ENCODE measurements at places on chromosomes 2 and 18. TPM values are rescaled to one million over a fixed set of nuclear protein-coding genes. Genes with fewer than 3 reads are reported as not detected.

DNA sequence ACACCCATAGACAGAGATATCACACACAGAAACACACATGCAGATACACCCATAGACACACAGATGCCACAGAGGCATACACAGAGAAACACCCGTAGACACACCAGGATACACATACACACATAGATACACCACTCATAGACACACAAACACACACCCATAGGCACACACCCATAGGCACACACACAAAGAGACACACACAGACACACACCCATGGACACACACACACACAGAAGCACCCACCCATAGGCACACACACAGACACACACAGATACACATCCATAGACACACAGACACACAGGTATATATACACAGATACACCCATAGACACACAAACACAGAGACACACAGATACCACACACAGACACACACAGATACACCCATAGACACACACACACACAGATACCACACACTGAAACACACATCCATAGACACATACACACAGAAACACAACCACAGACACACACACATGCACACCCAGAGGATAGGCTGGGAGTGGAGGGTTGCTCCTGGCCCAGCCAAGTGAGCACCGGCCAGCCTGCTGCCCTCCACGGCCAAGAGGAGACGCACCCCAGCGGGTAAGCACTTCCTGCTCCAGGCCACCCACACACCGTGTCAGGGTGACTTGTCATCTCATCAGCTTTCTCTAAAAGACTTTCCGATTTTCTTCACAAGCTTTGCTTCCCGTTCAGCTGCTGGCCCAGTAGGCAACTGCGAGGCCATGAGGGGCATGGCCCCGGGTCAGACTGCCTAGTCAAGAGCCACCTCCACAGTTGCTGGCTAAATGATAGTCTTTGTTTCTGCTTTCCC, 14.1 kb upstream of the CNNM3 start:
- DNase-seq = peak; percentile 32

- no peak for DNase-seq
These were observed 1089.3 kb upstream of the CELF4 start for GRCh38 chr18:38654946-38655345.

DNA sequence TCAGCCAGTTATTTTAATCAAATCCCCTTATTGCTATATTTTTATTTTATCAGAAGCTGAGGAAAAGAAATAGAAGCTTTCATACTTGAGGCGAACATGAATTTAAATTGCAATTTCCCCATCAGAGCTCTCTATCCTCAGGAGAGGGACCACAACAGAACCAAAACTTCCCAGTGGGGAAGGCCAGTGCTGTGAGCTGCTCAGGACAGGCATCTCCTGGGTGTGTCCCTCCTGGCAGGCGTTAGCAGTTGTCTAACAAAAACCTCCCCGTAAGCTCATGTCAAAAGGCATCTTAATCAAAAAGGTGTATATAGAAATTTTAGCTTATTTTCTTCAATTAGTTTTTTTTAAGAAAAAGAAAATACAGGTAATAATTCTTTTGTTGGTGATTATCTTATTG, 93.0 kb downstream of the PID1 start:
- no peak for DNase-seq

DNA sequence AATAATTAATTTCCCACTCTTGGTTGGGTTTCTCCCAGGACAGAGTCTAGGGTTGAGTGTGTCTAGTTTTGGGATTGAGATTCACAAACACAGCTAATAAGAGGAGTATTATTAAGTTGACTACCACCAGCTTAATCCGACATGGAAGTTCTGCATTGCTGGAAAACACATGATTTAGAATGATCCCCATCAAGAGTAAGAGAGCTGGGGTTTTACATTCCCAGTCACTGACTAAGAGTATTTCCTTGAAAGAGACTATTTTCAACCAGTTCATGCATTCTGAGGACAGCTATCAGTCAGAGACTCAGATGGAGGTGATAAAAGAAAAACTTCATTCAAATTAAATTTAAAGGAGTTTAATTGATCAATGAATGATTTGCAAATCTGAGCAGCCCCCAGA, 334.6 kb upstream of the LRATD1 start:
- DNase-seq = no peak

DNA sequence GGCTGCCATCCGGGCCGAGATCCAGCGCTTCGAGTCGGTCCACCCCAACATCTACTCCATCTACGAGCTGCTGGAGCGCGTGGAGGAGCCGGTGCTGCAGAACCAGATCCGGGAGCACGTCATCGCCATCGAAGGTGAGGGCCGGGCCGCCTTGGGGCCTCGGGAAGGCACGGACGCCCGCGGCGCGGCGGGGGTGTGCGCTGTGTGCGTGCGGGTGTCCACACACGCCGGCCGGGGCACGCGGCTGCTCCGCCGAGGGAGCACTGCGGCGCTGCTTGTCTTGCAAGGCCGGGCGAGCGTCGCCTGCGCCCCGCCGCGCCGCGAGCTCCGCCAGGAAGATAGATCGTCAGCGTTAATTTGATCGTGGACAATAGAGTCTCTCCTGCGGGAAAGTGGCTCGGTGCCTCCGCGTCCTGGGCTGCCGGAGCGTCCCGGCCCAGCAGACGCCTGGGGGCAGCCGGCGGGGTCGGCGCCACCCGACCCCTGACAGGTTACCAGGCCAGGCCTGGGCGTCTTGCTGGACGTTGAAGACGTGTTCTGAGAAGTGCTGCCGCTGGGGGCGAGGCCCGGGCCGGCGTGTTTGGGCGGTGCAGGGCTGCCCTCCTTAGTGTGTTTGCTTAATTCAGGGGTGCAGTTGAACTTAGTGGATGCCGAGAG, 1.0 kb downstream of the AGAP1 start:
- DNase-seq = no peak

DNA sequence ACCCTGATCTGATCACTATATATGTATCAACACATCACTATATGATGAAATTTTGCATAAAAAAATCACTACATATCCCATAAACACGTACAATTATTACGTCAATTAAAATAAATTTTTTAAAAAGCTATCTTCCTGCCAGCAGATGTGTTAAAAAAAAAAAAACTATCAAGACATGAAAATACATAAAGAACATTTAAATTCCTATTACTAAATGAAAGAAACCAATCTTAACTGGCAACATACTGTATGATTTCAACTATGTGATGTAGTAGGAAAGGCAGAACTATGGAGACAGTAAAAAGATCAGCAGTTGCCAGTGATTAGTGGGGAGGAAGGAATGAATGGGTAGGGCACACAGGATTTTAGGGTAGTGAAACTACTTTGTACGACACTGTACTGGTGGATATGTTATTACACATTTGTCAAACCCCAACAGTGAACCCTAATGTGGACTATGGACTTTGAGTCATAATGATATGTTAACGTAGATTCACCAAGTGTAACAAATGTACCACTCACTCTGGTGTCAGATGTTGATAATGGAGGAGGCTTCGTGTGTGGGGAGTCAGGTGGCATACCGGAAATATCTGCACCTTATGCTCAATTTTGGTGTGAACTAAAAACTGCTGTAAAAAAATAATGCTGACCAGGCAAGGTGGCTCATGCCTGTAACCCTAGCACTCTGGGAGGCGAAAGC, 27.4 kb downstream of the USP34 start:
- no peak for DNase-seq

DNA sequence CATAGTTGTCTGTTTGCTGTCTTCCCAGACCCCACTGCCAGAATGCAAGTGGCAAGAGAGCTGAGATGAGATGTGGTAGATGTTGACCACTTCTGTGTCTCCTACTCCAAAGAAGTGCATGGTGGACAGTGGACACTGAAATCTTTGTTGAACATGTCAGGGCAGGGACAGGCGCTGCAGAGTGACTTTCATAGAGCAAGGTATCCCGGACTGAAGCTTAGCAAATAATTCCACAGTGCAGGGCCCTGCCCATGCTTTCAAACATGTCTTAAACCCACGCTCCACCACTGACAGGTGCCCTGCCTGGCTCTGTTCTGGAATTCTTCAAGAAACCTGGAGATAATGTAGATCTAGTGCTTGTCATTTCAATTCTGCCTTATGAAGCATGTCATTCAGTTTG, 470.5 kb upstream of the ID2 start:
- no peak for DNase-seq

GRCh38 chr2:8479298-8479697, 202.6 kb upstream of the ID2 start:
- no peak for DNase-seq

DNA sequence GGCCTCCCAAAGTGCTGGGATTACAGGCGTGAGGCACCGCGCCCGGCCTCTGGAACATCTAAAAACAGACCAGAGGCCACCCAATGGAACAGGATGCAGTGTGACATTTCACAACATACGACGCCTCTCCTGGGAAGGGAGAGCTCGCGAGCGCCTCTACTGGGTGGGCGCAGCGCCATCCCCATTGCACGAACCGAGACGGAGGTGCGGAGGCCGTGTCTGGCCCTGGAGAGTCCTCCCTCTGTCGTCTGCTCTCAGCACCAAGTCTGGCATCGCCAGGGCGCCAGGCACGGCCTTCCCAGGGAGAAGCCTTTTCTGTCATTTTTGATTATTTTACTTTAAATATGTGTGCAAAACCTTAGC, 9.4 kb upstream of the GBX2 start:
- no peak for DNase-seq

DNA sequence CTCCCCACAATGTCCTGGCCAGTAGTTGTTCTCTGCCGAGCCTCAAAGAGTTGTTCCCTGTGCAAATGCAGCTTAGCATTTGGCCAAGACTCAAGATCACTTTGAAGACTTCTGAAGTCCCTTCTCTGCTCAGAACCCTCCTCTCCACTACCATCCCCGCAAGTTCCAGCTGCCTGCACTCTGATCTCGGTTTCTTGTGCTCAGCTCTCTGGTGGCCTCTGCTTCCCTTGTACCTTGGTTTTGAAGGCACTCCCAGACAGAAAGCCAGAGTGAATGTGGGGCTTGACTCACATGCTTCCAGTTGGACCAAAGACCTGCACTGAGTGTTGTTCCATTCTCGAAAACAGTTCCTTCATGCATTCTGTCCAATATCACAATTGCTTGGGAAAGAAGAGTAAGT, 28.6 kb downstream of the CRACDL start:
- no peak for DNase-seq

DNA sequence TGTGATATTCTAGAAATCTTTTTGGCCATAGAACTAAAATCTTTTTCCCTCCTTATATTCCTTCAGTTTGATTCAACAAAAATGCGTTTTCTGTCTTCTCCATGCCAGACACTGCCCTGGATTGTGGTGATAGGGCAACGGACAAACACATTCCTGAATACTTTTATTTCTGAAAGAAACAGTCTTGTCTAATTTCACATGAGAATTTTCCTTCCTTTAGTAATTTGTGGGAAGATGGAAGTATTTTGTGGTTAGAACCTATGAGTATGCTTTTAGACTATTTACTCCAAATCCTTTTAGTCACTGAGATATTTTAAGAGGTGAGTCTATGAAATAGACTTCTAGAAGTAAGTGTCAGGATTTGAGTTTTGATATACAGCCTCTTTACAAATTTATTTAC, 49.6 kb downstream of the COL5A2 start:
- DNase-seq = no peak

DNA sequence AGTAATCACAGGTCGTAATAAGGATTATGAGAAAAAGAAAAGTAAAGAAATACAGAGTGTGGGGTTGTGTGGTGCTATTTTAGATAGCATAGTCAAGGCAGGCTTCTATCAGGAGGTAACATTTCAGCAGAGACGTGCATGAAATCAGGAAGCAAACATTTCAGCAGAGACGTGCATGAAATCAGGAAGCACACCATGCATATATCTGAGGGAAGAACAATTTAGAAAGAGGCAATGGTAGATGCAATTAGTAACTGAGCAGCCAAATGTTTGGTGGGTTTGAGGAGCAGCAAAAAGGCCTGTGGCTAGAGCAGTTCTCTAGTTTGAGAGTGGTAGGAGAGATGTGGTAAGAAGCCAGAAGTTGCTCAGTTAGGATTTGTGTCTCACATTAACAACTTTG, 713.7 kb downstream of the ADCYAP1 start:
- no peak for DNase-seq

DNA sequence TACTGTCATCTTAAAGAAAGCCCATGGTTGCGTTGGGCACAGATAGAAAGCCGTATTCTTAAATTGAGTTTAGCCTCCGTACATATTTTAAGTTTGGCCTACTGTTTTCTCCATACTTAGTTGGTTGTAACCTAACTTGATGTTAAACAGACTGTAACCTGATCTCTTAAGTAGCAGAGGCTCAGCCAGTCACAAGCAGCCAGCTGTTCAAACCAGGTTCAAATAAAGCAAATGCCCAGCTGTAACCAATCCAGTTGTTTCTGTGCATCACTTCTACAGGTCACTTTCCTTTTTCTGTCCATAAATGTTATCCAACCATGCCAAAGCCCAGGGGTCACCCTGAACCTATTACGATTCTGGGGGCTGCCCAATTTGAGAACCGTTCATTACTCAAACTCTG, 10.0 kb upstream of the THADA start:
- no peak for DNase-seq

DNA sequence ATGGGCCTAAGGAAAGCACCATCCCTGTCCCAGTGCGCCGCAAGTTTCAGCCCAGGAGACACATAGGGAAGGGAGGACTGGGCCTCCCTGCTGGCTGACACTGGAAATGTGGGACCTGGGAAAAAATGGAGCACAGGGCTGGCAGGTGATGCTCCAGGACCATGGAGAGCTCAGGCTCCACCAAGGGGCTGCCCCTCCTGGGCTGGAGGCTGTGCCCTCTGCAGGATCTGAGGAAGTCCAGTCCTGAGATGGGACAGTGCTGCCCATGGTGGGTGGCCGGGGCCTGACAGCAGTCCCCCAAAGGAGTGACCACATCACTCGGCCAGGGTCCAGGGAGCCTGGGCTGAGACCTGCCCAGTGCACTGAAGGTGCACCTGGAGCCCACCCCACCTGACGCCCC, 108.6 kb upstream of the TEKT4 start:
- DNase-seq = no peak

DNA sequence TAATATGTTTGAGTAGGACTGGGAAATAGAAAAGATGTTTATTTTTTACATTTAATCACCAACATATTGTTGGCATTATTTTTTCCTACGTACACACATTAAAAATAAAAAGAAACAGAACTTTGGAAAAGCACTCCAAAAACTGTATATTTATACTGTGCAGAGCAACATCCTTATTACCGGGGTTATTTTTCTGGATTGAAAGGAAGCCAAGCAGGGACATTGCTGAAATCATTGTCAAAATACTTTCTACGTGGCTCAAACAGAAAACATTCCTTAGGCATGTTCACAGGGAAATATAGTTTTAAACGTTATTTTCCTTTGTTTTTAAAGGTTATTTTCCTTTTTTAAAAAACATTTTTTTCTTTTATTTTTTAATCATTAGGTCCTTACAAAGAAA, 315.0 kb upstream of the SMIM21 start:
- no peak for DNase-seq

Gene PROM2
- total RNA-seq = 0.63 TPM

Gene UGT1A10
- not detected for total RNA-seq

Gene UNC80
- total RNA-seq = not detected

Gene PLB1
- 0.10 TPM for total RNA-seq

Gene FAM228A
- total RNA-seq = not detected

Gene ANO7
- total RNA-seq = 0.76 TPM

Gene NIF3L1
- total RNA-seq = 18.1 TPM

Gene STARD6
- total RNA-seq = not detected

Gene SP140
- total RNA-seq = 50.6 TPM

Gene G6PC2
- not detected for total RNA-seq

All from activated T-cell treated with anti-CD3 and anti-CD28 coated beads, Interleukin-2, amount 50 U/mL, for 4 hours (primary cell).